ENCODE measurements at places on chromosomes 13 and 19. TPM values are rescaled to one million over a fixed set of nuclear protein-coding genes. Genes with fewer than 3 reads are reported as not detected.

The ZNF529 gene
- 4.4 TPM for total RNA-seq

The CBY2 gene
- not detected for total RNA-seq

The GIPC3 gene
- not detected for total RNA-seq

The KLK10 gene
- 10.1 TPM for total RNA-seq

The ZNF616 gene
- total RNA-seq, result 3.5 TPM

The CACNG7 gene
- not detected for total RNA-seq

The RDH8 gene
- total RNA-seq, result not detected

The ZNF805 gene
- total RNA-seq, result 7.8 TPM

The CLC gene
- total RNA-seq, result not detected

The ZIK1 gene
- 3.6 TPM for total RNA-seq

The CHERP gene
- 11.2 TPM for total RNA-seq

The MAB21L1 gene
- not detected for total RNA-seq

The VAV1 gene
- 1.4 TPM for total RNA-seq

The NKPD1 gene
- total RNA-seq, result not detected

The MYPOP gene
- 2.0 TPM for total RNA-seq

The TUBA3C gene
- total RNA-seq, result not detected

The NOVA2 gene
- total RNA-seq, result not detected

The PRR36 gene
- 0.72 TPM for total RNA-seq

The CCDC8 gene
- 14.1 TPM for total RNA-seq

The F10 gene
- total RNA-seq, result 0.12 TPM

The SLC25A42 gene
- total RNA-seq, result 2.9 TPM

The PLEKHF1 gene
- total RNA-seq, result 16.3 TPM

The ZNF615 gene
- total RNA-seq, result 7.0 TPM

The ZNF541 gene
- total RNA-seq, result not detected

The FGF21 gene
- not detected for total RNA-seq

The KIR3DL1 gene
- not detected for total RNA-seq

The KRTDAP gene
- total RNA-seq, result not detected

The KLK3 gene
- total RNA-seq, result not detected

The BICRA gene
- total RNA-seq, result 2.1 TPM

The PLEKHA4 gene
- total RNA-seq, result 5.0 TPM
